ENCODE measurements at places on chromosomes 3 and 15.
A peak's percentile ranks its signal among the peaks of the same experiment; 100 is the strongest.

GRCh38 chr3:23834082-23834870 lies 28.5 kb downstream of the UBE2E1 start:
- no peak for DNase-seq

- DNase-seq: peak; percentile 36
These were observed 77.2 kb downstream of the OSBPL10 start for GRCh38 chr3:31903686-31904431.

DNA sequence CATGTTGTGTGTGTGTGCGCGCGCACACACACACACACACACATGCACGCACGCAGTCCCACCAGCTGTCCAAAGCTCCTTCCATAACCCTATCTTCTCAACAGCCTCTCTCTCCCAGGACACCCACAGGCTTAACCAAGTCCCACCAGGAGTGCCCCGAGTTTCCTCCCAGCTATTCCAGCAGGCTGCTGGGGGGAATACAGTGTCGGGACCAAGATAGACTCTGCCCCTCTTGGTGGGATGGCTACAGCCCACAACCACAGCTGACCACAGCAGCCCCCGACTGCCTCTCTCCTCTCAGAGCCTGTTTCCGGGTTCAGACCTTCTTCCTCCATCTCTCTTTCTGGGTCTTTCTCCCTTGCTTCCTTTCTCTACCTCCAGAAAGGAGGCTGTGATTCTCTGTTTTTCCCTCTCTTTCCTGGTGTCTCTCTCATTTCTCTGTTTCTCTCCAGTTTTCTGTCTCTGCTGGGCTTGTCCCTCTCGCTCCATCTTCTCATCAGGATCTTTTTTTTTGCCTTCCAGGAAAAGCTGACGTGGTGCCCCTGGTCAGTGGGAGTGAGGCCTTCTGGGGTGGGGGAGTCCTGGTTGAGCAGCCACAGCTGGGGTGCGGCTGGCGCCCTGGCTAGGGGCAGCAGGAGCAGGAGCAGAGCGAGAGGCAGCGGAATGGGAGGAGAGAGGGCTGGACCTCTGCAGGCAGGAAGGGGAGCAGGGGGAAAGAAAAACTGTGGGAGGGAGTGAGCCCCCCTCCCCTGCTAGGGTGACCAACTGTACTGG lies 3.3 kb upstream of the ISLR start:
- DNase-seq: no peak

DNA sequence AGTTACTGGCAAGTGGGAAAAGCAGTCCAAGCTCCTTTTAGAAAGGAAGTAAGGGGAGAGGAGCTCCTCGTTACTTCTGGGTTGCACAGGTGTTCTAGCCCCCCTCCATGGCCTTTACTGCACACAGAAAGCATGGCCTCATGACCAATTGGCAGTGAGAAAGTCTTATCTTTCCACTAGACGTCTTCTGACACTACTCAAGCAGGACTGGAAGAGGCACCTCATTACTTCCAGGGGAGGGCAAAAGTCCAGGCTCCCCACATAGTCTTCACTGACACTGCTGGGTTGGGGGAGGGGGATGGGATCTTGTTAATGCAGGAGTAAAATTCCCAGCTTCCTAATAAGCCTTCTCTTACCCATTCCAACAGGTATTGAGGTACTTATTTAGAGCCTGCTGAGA lies 27.6 kb upstream of the TM2D3 start:
- DNase-seq: no peak
